CD14-positive monocyte (primary cell): ENCODE measurements at places on chromosomes 7 and 10.

DNA sequence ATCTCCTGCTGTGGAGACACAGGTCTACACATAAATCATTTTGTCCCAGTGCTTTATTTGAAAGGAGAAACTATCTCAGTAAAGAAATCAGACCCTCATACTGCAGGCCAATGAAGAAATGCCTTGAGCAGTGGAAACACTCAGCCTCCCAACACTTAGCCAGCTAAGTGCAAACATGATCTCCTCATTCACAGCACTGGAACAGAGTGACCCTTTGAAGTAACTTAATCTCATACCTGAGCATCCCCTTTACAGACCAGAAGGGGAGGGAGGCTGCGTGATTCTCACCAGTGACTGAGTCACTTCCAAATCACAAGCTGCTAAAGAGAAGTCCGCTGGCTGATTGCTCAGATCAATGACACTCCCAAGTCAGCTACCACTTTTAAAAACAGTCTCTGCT, 4.5 kb downstream of the CHST15 start:
- DNase-seq: no peak

- no peak for DNase-seq
These were observed 24.9 kb upstream of the PALS2 start for GRCh38 chr7:24548390-24548789.

DNA sequence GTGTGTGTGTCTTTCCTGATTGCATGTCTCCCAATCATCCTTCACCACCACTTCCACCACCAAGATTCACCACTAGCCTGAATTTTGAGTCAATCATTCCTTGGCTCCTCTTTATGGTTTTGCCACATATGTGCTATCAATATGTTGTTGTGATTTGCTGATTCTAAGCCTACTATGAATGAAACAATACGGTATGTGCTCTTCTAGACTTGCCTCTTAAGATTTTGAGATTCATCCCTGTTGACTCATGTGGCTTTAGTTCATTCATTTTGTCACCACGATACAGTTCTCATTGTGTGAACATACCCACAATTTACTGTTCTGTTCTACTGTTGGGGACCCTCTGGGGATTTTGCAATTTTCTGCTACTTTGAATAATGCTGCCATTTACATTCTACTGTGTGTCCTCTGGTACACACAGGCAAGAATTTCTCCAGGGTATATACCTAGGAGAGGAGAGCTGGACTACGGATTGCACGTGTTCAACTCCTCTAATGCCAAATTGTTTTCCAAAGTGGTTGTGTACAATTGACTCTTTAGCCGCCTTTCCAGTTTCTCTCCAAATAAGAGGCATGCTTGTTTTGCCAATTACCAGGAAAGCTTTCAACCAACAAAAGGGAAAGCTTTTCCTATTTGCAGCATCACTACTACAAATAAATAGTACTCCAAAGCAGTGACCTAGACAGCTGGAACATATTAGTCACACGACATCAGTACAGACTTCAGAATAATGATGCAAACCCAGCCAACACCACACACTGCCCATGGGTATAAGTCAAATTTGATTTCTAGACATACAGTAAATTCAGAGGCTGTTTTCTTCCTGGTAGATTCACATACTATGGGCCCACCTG, 30.0 kb downstream of the SGMS1 start:
- no peak for DNase-seq

DNA sequence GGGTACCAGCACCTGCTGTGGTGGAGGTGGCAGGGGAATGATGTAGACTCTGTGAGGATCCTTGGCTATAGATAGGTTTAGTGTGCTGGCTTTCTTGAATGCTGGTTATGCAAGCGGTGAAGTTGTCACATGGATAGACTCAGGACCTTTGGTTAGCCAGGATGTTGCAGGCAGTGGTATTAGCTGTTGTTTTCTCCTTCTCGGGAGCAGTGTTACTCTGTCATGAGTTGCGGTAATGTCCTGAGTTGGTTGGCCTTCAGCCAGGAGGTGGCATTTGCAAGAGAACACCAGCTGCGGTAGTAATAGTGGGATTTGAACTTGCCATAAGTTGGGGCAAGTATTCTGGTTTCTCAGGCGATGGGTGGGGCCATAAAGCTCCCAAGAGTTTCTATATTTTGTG, 10.8 kb downstream of the AGK start:
- DNase-seq: no peak

DNA sequence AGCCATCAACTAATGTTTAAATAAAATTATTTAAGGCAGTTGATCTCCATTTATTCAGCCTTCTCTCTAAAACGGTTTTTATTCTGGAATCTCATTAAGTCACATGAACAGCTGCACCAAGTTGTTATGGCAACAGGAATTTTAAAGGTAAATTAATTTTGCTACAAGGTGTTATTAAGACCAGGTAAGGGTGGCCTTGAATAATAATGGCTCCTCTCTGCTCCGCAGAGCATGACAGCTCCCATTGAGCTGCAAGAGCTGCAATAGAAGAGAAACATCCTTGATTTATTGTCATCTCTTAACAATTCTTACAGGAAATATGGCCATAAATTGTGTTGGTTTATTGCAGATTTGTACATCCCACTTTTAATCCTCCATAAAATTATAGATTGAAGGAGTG, 165.8 kb downstream of the KLF6 start:
- DNase-seq: no peak

DNA sequence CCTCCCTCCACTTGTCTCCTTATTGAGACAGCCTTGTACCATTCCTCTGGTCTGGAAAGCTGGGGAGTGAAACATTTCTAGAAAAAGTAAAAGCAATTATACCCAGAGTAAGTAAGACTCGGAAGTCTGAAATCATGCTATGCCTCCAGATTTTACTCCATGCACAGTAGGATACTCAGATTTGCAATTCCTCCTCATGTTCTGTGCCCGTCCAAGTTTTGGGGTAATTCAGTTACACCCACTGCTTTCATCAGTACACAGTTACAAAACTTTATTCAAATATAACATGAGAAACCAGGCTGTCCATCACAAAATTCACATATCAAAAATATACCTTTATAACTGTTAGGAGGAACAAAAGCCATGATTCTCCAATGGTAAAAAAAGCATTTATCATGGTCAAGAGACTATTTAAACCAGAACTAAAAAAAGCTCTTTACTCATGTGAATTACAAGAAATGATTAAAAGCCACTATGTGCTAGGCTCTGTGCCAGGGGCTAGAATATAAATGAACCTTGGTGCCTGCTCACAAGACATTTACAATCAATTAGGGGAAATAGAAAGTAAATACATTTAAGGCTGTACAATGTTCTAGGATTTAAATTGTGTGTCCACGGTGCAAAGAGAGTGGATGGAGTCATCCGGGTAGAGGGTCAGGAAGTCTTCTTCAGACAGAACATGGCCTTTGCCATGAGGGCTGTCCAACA, 320.2 kb downstream of the ELMO1 start:
- DNase-seq: no peak

- DNase-seq: no peak
These were observed 15.5 kb downstream of the CAMK2G start for GRCh38 chr10:73858750-73859427.

- no peak for DNase-seq
These were observed 116.2 kb downstream of the SH3PXD2A start for GRCh38 chr10:103739039-103739764.

DNA sequence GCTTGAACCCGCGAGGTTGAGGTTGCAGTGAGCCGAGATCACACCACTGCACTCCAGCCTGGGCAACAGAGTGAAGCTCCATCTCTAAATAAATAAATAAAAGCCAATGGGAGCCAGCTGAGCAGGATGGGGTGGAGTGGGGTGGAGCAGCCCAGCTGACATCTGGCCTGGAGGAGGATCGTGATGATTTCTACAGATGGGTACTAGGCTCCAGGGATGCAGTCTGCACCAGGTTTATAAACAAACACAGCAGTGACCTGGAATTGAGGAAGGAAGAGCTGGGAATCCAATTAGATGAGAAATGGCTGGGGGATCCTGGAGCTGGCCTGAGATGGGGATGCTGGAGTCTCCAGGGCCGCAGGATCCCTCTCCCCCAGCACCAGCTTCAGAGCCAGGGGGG, 7.3 kb upstream of the GRIFIN start:
- no peak for DNase-seq

DNA sequence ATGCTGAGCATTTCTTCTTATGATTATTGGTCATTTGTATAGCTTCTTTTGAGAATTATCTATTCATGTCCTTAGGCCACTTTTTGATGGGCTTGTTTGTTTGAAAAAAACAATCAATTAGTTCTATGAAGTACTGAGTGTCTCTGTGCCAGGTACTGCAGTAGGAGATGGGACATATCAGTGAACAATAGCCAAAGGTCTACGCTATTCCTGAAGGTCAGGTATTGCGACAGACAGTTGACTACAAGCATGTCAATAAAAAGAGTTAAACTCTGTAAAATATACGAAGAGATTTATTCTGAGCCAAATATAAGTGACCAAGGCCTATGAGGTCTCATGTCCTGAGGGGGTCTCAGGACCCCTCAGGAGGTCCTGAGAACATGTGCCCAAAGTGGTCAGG, 122.1 kb upstream of the NFE2L3 start:
- DNase-seq: no peak

DNA sequence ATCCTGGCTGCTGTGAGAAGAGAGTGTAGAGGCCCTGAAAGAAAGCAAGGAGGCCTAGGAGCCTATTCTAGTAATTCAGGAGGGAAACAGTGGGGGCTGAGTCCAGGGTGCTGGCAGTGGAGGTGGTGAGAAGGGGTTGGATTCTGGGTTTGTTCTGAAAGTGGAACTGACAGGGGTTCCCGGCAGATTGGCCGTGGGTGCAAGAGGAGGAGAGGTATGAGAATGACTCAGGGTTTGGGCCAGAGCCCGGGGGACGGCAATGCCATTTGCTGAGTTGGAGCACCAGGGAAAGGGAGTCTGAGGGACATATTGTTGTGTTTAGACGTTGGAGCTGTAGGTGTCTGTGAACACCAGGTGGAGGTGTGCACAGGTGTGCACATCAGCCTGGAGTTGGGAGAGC, 38.5 kb downstream of the NPTX2 start:
- DNase-seq: no peak

DNA sequence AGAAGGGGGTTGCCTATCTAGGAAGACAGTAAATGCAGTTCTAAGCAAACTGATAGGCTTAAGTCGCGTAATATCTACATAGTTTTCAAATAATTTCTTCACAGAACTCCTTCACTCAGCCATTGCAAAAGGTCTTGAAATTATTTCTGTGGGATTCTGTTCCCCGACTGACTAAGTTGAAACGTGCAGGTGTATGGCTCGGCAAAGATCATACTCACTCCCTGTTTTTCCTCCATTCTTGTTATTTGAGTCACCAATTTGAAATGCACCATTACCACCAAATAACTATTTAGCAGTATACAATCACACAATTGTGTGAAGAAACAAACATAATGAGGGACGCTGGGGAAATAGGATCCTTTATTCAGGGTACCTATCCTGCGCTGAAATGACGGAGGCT, 771.1 kb downstream of the GATA3 start:
- DNase-seq: no peak

- DNase-seq: no peak
These were observed 1078.1 kb downstream of the SORCS1 start for GRCh38 chr10:106086391-106086790.

DNA sequence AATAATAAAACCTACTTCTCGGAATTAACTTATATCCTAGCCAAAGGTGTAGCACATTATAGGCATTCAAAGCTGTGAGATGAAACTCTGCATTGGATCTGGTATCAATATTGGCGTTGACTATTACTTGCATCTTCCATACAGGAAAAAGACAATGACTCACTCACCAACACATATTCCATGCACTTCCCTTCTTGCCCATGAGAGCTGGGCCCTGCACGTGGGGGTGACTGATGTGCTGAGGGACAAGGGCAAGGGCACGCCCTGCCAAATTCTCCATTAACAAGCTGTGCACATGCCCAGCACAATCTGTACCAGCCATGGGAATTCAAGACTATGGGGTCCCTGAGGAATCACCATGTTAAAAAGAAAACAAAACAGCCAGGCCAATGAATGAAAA, 188.1 kb upstream of the PDE1C start:
- no peak for DNase-seq

DNA sequence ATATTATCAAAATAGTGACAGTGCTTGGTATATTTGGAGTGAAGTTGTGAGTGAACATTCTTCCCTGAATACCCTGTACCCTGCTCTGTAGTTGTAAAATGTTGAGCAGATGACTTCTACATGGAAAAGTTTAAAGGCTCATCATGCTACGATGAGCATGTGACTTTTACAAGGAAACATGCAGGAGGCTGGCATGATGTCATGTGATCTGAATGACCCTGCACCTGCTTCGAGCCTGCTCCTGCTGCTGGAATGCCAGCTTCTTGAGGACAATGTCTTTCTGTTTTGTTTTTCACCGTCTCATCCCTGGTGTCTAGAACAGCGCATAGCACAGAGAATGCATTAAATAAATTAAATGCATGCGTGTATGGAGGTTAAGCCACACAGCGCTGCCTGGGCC, 5.4 kb upstream of the INPP5A start:
- no peak for DNase-seq

- DNase-seq: no peak
These were observed 164.4 kb downstream of the MDFIC start for GRCh38 chr7:115086146-115086841.
